Stimulated activated CD8-positive, alpha-beta memory T cell treated with anti-CD3 and anti-CD28 coated beads, Interleukin-2, amount 100 ng/mL, for 48 hours (primary cell): ENCODE measurements at places on chromosomes 3 and 15.

GRCh38 chr3:114582929-114583328 is 289.1 kb downstream of the TIGIT start:
- DNase-seq: no peak

- no peak for DNase-seq
Measured at GRCh38 chr3:43765521-43765971, 74.8 kb downstream of the ABHD5 start.

DNA sequence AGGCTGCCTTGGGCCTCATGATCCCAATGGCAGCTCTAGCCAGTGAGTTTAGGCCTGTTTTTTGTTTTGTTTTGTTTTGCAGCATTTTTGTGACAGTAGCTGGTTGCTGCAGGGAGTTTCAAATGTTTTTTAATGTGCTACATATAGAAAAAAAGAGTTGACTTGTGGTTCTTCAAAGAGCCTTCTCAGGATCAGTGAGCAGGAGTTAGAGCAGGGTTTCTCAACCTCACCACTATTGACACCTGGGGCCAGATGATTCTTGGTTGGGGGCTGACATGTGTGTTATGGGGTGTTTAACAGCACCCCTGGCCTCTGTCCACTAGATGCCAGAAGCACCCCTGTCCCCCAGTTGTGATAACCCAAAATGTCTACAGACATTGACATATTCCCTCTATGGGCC is 17.9 kb downstream of the APH1B start:
- DNase-seq: no peak

DNA sequence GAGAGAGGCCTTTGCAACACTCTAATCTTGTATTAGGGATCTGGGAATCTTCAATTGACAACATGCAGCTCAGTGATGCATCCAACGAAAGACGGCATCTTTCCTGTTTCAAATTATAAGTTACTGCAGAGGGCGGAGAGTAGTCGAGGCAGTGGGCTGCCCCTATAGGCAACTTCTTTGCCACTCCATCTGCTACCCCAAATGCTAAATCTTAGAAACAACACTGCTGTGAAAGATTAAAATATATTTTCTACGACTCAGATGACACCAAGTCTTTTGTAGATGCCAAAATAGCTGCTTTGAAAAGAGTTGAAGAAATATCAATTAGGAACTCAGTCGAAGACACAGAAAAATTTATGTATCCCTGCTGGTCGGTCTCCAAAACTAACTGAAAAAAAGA is 161.0 kb upstream of the FEZF2 start:
- no peak for DNase-seq

DNA sequence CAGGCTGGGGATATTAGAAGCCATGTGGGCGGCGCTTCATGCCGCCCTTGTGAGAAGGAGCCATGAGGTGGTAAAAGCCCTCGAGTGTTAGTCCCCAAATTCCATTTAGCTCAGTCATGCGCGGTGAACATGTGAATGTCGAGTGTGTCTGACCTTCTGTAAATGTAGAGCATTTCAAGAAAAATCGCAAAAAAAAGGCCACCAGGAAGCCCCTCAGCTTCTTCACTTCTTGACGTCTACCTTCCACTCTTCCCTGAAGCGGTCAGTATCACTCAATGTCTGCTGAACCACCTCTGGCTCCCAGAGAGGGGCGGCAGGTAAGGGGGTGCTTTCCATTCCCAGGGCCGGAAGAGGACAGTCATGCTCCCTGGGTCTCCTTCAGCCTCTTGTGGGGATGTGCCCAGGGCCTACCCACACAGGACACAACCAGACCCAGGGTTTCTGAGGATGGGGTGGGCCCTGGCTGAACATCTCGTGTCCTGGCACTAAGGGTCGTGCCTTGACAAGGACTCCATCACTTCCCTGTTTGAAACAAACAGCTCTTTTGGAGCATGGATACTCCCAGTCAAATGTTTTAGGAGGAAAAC is 274.9 kb downstream of the FAM43A start:
- no peak for DNase-seq

DNA sequence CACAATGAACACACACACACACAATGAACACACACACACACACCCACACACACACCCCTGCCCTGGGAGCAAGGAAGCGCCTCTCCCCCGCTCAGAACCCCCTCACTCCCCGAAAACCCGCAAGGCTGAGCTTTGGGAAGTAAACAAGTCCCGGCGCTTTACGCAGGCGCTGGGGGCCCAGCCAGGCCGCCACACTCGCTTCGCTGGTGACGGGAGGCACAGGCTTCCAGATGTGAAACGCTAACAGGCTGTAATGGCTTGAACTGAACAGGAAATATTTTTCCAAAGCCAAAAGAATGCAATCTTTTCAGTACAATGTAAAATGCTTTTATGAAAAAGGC is 122.7 kb upstream of the IGF1R start:
- no peak for DNase-seq

DNA sequence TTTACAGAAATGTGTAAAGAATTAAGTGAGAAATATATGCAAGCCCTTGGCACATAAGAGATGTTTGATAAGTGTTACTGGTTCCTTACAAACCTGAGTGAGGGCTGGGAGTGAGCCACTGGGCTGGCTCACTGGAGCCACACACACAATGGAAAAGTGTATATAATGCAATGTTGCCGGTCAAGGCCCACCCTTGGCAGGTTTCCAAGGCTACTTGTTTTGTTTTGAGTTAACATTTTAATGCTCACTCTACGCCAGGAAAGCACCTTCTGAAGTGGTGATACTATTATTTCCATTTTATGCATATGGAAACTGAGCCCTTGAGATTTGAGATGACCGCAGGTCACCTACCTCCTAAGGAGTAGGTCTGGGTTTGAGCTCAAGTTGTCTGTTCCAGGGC is 71.8 kb upstream of the FHIT start:
- no peak for DNase-seq

GRCh38 chr3:39052583-39052982 is 767 bp downstream of the WDR48 start:
- no peak for DNase-seq

- no peak for DNase-seq
Measured at GRCh38 chr3:24496529-24497482, 2.2 kb upstream of the THRB start.

- DNase-seq: no peak
Measured at GRCh38 chr15:78051596-78051995, 25.9 kb downstream of the TBC1D2B start.

GRCh38 chr3:47193871-47194859 is 30.3 kb upstream of the SETD2 start:
- DNase-seq: no peak

GRCh38 chr3:125652349-125652748 is 57.1 kb upstream of the OSBPL11 start:
- DNase-seq: no peak
